ENCODE measurements at places on chromosomes 1 and 21. TPM values are rescaled to one million over a fixed set of nuclear protein-coding genes. Genes with fewer than 3 reads are reported as not detected.

DNA sequence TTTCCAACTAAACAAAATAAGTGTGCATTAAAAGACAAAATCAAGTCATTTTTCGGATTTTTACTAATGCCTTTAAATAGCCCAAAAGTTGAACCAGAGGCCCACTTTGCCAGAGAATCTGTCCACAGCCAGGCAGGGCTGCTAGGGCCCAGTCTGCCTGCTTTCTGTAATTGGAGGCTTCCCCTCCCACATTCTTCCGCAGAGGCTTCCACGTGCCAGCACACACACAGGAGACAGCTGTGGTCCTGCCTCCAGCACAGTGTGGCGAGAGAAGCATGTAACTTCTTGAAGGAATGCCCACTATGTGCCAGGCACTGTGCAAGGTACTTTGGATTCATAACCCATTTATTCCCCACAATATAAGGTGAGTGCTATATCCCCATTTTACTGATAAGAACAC lies 11.3 kb upstream of the PDZK1IP1 start:
- H3K27ac ChIP-seq: no peak overlapping the region
- no peak overlapping the region for H3K4me3 ChIP-seq
- H3K36me3 ChIP-seq: no peaks in the 10 kb centered on the region
- DNase-seq: peak; percentile 46
- H3K27me3 ChIP-seq: peaks cover 81% of the 10 kb centered on the region
- no peaks in the 10 kb centered on the region for H3K4me1 ChIP-seq

GRCh38 chr1:8075511-8076051 lies 49.5 kb upstream of the ERRFI1 start:
- no peak overlapping the region for H3K4me3 ChIP-seq
- no peaks in the 10 kb centered on the region for H3K4me1 ChIP-seq
- H3K27me3 ChIP-seq: no peaks in the 10 kb centered on the region
- H3K27ac ChIP-seq: no peak overlapping the region
- no peaks in the 10 kb centered on the region for H3K36me3 ChIP-seq

PEX11B gene
- 16.6 TPM for total RNA-seq

- no peaks in the 10 kb centered on the region for H3K27me3 ChIP-seq
- no peak overlapping the region for H3K27ac ChIP-seq
- peak; percentile 34 for DNase-seq
- no peaks in the 10 kb centered on the region for H3K36me3 ChIP-seq
Measured at GRCh38 chr1:31669786-31670592, 25.3 kb upstream of the PEF1 start.

- H3K36me3 ChIP-seq: no peaks in the 10 kb centered on the region
- H3K4me3 ChIP-seq: no peak overlapping the region
- DNase-seq: no peak
- H3K4me1 ChIP-seq: no peaks in the 10 kb centered on the region
- H3K27ac ChIP-seq: no peak overlapping the region
Measured at GRCh38 chr1:243950166-243950565, 100.1 kb upstream of the AKT3 start.

- H3K36me3 ChIP-seq: no peaks in the 10 kb centered on the region
- H3K4me3 ChIP-seq: no peak overlapping the region
- no peak overlapping the region for H3K27ac ChIP-seq
Measured at GRCh38 chr1:26109229-26110164, 2.1 kb upstream of the PDIK1L start.

DNA sequence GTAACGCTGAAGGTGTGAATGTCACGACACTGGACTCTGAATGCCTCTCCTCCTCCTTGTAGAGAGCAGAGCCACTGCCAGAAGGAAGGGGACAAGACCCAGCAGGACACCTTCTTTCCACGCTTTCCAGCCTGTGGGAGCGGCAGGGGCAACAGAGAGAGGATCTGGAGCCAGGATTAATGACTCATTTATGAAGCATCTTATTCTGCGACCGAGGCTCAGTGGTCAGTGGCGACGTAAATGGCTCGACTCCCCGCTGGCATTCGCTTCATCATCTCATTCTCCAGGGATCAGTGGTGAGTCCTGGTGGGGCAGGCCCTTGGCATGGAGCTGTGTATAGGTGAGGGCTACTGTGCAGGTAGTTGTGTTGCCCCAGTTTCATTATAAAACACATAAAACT lies 4.6 kb downstream of the SLC37A1 start:
- DNase-seq: no peak
- no peak overlapping the region for H3K4me3 ChIP-seq
- H3K27me3 ChIP-seq: peaks cover 30% of the 10 kb centered on the region
- peaks cover 2% of the 10 kb centered on the region for H3K4me1 ChIP-seq

DNA sequence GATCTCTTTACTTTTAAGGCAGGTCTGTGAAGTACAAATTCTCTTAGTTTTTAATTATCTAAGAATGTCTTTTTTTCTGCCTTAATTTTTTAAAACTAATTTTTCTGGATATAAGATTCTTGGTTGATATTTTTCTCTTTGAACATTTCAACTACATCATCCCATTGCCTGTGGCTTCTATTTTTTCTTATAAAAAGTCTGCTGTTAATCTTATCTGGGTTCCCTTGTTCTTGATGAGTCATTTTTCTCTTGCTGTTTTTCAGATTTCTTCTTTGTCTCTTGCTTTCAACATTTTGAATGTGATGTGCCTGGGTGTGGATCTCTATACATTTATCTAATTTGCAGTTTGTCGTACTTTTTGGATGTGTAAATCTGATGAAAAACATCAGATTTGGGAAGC lies 525.2 kb upstream of the PBX1 start:
- H3K36me3 ChIP-seq: no peaks in the 10 kb centered on the region
- no peaks in the 10 kb centered on the region for H3K27me3 ChIP-seq
- H3K4me3 ChIP-seq: no peak overlapping the region
- no peaks in the 10 kb centered on the region for H3K4me1 ChIP-seq
- H3K27ac ChIP-seq: no peak overlapping the region
- DNase-seq: no peak

DNA sequence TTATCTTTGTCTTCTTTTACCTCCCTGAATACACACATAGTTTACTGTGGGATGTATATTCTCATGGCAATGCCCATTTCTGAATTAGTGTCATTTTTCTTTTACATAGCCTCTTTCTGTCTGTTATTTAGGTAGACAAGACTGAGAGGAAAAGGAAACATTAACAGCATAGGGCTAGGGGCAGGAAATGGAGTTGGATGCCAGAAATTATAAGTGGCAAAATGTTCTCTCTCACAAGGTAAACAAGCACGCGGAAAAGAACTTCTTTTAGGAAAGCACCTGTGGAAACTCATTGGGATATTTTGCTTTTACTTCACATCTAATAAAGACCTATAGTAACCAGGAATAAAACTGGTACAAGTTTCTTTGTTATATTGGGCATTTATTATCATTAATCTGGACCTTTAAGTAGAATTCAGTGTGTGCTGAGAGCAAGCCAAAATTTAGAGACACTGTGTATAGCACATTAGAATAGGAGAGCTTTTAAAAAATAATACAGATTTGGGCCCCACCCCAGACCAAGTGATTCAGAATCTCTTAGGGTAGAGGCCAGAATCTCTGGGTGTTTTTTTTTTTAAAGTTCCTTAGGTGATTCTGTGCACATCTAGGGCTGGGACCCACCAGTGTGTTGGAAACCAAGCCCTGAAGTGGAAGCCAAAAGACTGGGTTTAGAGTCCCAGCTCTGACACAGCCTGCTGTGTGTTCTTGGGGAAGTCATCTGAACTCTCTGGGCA lies 32.7 kb downstream of the S100A10 start:
- no peaks in the 10 kb centered on the region for H3K27me3 ChIP-seq
- H3K4me1 ChIP-seq: no peaks in the 10 kb centered on the region
- H3K4me3 ChIP-seq: no peak overlapping the region
- no peaks in the 10 kb centered on the region for H3K36me3 ChIP-seq
- no peak overlapping the region for H3K27ac ChIP-seq
- no peak for DNase-seq

TRAF3IP3 gene
- total RNA-seq: not detected

SGIP1 gene
- 6.6 TPM for total RNA-seq

DNA sequence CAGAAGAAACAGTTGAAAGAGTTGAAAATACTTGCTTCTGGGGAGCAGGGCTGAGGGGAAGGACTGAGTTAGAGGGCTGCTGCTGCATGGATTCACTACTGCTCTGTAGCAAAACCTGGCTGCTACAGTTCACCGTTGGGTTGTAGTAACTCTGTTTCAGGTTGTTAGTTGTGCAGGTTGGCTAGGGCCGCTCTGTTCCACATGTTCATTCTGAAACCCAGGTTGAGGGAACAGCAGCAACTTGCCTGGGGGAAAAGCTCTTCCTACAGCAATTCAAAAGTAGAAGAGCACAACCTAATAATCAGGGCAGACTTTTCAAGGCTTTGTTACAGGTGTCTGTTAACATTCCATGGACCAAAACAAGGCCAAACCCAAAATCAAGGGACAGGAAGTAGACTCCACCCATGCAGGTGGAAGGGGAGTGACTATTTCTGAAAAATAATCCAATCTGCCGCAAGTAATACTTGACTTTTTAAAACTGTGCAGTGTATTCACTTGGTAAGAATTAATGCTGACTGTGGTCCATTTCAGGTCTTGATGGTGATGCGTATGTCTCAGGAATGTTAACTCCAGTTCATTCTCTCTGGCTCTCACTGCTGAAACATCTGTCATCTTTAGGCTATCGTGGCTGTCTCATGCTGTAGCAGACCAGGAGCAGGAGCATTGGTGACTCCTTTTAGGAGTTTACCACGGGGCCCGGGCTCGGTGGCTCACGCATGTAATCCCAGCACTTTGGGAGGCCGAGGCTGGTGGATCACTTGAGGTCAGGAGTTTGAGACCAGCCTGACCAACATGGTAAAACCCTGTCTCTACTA lies 5.1 kb upstream of the PARK7 start:
- no peak overlapping the region for H3K4me3 ChIP-seq
- no peaks in the 10 kb centered on the region for H3K27me3 ChIP-seq
- H3K27ac ChIP-seq: no peak overlapping the region

- H3K4me3 ChIP-seq: no peak overlapping the region
- no peak for DNase-seq
- H3K27ac ChIP-seq: no peak overlapping the region
- peaks cover 59% of the 10 kb centered on the region for H3K27me3 ChIP-seq
Measured at GRCh38 chr1:169681140-169681539, 30.3 kb downstream of the SELL start.

GRCh38 chr1:19921310-19921709 lies 2.1 kb downstream of the PLA2G2E start:
- DNase-seq: no peak
- H3K27me3 ChIP-seq: no peaks in the 10 kb centered on the region
- no peak overlapping the region for H3K4me3 ChIP-seq
- H3K36me3 ChIP-seq: no peaks in the 10 kb centered on the region
- H3K4me1 ChIP-seq: peaks cover 10% of the 10 kb centered on the region

CATSPERE gene
- total RNA-seq: 0.86 TPM

CENPF gene
- 213 TPM for total RNA-seq

DNA sequence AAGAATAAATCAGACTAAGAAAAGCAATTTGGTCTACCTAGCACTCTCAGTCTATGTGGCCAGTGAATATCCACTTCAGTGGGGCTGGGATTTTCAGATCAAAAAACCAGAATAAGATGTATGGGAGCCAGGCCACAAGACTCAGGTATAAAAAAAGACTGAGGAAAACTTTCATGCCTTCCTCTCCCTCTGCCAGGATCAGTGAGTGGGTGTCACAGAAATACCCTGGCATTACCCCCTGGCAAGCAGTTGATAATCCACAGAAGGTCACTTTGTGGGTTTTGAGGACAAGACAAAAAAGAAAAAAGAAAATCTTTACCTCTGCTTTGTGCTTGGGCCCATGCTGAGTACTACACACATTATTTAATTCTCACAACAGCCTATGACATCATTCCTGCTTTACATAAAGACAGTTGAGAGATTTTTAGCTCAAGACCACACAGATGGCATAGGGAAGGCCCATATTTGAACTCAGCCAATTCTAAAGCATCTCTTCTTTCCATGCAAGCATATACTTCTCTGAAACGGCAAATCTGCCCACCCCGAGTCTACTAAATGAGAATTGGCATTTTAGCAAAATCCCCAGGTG lies 57.6 kb downstream of the DESI2 start:
- H3K27me3 ChIP-seq: no peaks in the 10 kb centered on the region
- no peak overlapping the region for H3K4me3 ChIP-seq
- DNase-seq: no peak
- no peak overlapping the region for H3K27ac ChIP-seq
- no peaks in the 10 kb centered on the region for H3K4me1 ChIP-seq
